Effector CD4-positive, alpha-beta T cell (primary cell): ENCODE measurements at places on chromosomes 7 and 10.

- DNase-seq, result peak; percentile 49
Measured at GRCh38 chr10:6445671-6446316, 134.3 kb downstream of the PRKCQ start.

- no peak for DNase-seq
Measured at GRCh38 chr7:126361183-126361582, 891.6 kb downstream of the GRM8 start.

DNA sequence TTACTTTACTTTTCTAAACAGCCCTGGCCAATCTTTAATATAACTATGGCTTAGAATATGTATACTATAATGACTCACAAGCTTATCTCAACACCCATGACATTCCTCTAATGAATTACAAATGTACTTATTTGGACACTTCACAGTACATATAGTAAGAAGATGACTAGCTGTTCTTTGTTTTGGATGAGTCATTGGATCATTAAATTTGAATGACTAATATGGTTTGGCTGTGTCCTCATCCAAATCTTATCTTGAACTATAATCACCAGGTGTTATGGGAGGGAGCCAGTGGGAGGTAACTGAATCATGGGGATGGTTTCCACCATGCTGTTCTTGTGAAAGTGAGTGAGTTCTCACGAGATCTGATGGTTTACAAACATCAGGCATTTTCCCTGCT lies 807.5 kb upstream of the SORCS1 start:
- no peak for DNase-seq

- no peak for DNase-seq
Measured at GRCh38 chr7:65820287-65820950, 52.5 kb upstream of the VKORC1L1 start.

GRCh38 chr10:21824409-21824808 lies 179.1 kb downstream of the DNAJC1 start:
- no peak for DNase-seq

DNA sequence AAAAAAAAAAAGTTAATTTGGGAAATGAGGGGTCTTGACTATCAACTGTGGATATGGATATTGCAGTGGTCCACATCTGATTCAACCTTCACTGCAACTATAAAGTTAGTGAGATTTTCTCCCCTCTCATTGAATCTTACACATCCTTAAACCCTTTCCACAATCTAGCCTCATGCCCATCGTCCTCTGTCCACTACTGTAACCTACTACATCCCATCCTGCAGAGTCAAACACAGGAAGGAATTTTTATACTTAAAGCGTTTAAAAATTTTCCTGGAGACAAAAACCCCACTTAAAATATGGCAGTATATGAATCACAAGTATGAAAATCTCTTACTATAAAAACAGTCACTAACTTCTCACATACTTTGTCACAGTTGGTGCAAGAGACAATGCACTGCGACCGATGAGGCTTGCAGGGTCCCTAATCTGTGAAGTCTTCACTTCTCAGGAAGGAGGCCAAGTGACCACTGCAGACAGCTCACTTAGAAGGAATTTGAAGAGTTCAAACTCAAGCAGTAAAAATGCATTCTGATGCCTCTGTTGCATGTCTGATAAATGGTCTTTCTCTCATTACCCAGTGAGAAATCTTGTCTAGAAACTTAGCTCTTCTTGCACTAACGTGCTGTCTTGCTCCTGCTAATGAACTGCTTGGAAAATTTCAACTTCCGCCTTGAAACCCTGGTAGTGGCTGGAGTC lies 50.3 kb upstream of the ST8SIA6 start:
- DNase-seq, result no peak

DNA sequence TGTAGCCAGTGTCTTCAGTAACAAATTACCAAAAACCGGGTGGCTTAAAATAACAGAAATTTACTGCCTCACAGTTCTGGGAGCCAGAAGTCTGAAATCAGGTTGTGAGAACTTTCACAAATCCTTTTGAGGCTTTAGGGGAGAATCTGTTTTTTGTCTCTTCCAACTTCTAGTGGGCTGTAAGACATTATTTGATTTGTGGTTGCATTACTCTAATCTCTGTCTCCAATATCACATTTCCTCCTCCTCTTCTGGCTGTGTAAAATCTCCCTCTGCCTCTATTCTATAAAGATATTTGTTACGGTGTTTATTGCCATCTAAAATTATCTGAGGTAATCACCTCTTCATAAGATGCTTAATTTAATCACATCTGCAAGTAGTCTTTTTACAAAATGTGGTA lies 1039.6 kb upstream of the LRRN3 start:
- DNase-seq, result no peak

DNA sequence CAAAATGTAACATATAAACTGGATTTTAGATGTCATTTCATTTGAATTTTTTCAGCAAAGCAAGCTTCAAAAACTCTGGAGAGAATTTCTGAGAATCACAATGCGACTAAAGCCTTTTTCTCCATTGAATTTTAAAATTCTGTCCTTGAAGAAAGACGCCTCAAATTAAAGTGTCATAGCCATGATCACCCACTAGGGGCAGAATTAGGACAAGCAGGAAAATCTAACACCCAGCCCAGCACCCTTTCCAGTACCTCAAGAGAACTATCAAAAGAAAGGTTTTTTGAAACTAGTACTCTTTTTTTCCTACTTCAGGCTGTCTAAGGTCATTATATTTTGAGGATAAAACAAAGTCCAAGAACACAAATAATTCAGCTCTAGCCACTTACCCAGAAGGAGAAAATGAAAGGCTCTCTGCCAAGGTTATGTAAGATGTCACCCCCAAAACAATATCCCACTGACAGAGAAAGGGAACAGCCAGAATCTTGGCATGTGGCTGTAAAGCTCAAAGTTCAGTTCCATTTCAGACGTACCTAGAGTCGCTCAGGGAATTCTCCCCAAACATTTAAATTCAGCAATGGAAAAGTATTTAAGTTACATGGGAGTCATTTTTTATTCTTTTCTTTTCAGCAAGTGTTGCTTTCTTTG lies 299.4 kb downstream of the SNX13 start:
- no peak for DNase-seq
